B cell (primary cell): ENCODE measurements at places on chromosomes 1 and 21.

- no peak for DNase-seq
Measured at GRCh38 chr1:16117369-16117768, 38.5 kb downstream of the EPHA2 start.

DNA sequence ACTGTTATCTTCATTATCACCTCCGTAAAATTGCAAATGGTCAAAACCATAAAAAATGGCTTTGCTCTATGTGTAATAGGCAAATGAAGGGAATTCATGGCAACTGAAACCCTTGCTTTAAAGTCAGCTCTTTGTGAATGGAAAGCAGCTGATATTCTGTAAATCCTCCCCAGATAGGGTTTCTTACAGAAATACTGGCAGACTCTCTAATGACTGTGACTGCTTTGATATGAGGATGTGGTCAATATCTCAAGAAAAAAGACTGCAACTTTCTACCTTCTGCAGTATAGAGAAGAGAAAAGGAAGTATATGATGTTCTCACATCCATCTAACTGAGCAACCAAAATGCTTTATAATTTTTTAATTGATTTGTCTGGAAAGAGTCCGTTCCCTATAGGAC is 193.1 kb downstream of the ST6GALNAC3 start:
- DNase-seq: no peak

- no peak for DNase-seq
Measured at GRCh38 chr1:1873186-1873585, 17.7 kb downstream of the GNB1 start.

GRCh38 chr1:170369000-170369399 is 163.0 kb upstream of the GORAB start:
- no peak for DNase-seq

DNA sequence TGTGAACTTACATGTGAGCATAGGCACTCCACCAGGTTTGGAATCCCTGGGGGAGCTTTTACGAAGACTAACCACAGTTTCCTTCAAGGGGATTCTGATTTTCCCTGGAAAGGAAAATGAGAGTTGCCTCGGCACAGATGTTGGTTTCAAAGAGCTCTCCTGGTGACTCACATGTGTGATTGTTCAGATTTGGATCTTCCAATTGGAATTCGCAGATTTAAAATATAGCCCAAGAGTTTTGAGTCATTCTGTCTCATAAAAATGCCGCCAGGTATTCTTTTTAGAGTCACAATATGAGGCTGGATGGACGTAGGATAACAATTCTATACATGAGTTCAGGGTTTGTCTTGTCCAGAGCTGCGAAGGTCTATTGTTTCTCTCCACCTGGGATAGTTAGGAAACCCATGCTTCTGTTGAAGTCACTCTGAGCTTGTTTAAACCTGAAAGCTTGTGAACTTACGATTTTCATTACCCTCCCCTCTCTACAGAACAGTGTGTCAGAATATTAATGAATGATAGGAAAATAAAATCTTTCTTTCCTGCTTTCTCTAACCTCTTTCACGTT is 64.9 kb downstream of the TGFB2 start:
- no peak for DNase-seq

GRCh38 chr1:156489166-156489934 is 11.2 kb downstream of the MEF2D start:
- DNase-seq: peak; percentile 49

DNA sequence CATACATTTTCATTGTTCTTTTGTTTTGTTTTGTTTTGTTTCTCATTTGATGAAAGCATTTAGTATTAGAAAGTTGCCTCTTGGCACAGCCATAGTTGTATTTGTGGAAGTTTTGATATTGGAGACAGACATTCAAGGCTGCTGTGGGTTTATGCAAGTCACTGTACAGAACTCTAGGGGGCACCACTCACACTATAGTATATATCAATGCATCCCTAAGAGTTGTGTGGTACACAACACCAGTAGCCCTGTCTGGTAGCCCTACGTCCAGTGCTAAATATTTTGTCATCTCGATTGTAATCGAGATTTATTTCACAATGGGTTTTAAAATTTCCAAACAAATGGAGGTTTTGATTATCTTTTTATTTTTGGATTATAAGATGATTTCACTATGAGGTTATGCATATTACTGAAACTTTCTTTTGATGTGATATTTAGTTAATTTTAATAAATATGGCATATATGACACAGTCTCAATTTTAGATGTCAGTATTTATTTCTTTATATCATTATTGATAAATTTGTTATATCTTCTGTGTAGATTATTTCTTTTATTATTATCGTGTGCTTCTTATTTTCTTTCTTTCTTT is 112.2 kb downstream of the NR5A2 start:
- peak; percentile 71 for DNase-seq
